ENCODE measurements at places on chromosomes 4 and X. TPM values are rescaled to one million over a fixed set of nuclear protein-coding genes. Genes with fewer than 3 reads are reported as not detected.

DNA sequence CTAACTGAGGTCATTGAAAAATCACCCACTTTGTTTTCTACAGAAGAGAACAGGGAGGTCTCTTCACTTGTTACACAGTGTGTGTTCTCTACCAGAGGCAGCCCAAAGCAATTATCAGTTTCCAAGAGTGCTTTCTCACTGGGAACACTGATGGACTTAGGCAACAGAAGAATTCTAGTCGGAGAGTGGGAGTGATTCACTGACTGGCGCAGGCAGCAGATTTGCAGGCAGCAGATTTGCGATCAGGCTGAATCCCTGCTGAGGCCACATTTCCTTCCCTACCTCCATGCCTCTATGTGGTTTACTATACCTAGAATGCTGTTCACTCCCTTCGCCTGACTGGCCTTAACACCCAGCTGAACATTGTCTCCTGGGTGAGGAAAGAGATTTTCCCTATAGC, 6.6 kb downstream of the OCIAD2 start:
- DNase-seq = no peak

- DNase-seq = no peak
These were observed 127.3 kb downstream of the AFAP1 start for GRCh38 chr4:7812231-7812857.

The RPS6KA3 gene
- 97.8 TPM for total RNA-seq

DNA sequence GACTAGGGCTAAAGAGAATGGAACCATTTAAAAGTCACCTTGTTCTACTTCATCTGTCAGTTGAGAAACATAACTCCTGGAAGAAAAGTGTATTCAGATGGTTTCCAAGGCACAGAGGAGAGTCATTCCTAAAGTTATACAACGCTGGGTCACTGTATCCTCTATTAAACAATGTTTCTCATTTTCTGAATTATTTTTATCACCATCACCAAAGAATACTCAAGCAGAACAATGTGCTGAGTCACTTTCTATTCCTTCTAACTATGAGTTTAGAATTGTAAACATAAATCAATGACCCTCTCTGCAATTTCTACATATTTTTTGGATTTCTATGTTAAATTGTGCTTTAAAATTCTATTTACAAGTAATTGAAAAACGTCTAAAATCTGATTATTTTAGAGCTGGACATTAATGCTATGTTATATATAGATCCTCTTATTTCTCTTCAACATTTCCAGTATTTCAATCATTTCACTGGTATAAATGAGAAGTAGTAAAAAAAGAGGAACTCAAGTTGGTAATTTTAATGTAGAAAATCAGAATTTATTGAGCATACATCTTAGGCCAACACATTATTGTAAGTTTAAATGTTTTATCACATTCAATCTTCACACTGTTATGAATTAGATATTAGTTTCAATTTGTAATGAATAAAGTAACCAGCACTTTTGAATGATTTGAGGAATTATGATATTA, 7.5 kb downstream of the DTHD1 start:
- DNase-seq = no peak

DNA sequence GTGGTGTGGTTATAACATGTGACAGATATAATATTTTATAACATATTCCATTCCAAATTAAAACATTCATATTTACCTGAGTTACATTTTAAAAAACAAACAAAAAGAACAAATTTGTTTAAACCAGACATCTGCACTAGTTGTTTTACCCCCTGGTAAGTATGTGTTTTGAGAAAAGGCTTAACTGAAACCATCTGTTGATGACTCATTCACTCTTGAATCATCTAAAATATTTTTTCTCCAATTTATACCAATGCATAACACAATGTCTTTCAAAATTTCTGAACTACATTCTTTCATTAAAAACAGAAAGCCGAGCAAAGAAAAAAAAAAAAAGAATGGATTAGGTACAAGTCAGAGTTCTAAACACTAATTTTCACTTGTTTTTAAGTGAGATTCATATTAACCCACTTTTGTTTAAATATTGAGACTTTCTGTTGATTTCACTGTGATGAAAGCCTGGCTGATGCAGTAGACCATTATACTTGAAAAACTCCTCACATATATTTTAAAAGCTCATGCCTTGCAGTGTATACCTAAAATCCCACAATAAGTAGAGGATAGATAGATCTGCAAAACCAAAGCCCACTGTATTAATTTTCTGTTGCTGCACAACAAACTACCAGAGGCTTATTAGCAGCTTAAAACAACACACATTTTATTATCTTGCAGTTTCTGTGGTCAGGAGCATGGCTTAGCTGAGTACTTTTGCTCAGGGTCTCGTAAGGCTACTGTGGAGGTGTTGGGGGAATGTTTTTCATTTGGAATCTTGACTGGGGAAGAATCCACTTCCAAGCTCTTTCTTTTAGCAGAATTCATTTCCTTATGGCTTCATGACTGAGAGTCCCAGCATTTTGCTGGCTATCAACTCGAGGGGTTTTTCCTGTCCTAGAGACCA, 221.5 kb downstream of the PCDH18 start:
- no peak for DNase-seq

The TMSB15C gene
- 5.4 TPM for total RNA-seq

The ZMYM3 gene
- 35.3 TPM for total RNA-seq

The PASD1 gene
- total RNA-seq = not detected

The TMSB15A gene
- total RNA-seq = not detected

- DNase-seq = no peak
These were observed 14.4 kb downstream of the HTT-AS start for GRCh38 chr4:3059943-3060342.

The SLC25A31 gene
- not detected for total RNA-seq

- no peak for DNase-seq
These were observed 283.7 kb upstream of the GATB start for GRCh38 chr4:152044331-152045036.

- DNase-seq = no peak
These were observed 2.9 kb downstream of the TMEM129 start for GRCh38 chr4:1718095-1718850.

The NHSL2 gene
- 0.81 TPM for total RNA-seq

- no peak for DNase-seq
These were observed 484.6 kb downstream of the ANKRD50 start for GRCh38 chr4:124227981-124228380.

GRCh38 chr4:3867403-3868100, 101.4 kb downstream of the ADRA2C start:
- DNase-seq = no peak

GRCh38 chr4:94253036-94253435, 45.4 kb downstream of the SMARCAD1 start:
- DNase-seq = no peak

GRCh38 chrX:78979789-78980464, 34.7 kb downstream of the P2RY10 start:
- DNase-seq = no peak

- no peak for DNase-seq
These were observed 36.2 kb upstream of the DHRSX start for GRCh38 chrX:2536974-2537373.

DNA sequence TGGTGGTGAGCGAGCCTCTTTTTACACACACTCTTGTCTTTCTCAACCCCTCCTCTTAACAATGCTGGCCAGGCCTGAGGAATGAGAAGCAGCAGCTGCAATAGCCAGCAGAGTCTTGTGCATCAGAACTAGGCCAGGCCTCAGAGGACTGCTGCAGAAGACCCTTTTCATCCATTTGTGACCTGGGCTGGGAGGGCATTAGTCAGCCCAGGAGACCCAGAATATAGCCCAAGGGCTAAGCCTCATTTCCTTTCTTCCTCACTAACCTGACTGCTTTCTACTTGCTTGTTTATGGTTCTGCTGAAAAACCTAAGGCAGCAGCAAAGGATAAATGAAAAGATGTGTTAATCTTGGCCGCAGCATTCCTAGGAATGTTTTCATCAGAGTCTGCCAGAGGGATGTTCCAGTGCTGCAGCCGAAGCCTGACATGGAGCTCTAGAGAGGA, 254.7 kb upstream of the AR start:
- DNase-seq = no peak

DNA sequence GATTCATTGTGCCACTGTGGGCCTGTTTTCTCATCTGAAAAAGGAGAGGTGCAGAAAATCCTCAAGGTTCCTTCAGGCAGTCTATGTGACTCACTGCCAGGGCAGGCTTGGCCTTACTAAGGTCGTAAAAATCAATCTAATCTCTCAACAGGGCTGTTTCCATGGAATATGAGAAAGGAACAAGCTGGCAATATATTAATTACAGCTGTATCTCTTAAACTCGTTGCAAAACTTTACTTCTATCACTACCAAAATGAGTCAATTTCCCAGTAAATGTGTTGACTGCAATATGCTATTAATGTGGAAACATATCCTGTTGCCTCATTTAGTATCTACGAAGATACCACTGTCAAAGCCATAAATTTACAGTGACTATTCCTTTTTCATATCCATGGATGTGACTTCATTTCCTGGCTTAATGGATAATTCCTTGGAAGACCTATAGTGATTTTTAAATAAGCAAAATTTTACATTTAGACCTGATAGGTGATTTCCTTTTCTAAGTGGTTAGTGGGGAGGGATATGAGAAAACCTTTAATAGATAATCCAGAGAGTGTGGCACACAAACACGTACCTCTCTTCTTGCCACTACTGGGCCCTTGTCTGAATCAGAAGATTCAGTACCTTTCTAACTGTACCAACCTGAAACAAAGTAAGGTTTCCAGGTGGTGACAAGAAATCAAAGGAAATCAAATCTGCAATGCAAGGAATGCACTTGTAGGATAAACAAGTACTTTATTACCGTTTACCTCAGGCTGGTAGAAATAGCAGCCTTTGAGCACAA, 127.4 kb upstream of the FTHL17 start:
- no peak for DNase-seq

- no peak for DNase-seq
These were observed 14.0 kb downstream of the CXCL2 start for GRCh38 chr4:74084984-74085383.

DNA sequence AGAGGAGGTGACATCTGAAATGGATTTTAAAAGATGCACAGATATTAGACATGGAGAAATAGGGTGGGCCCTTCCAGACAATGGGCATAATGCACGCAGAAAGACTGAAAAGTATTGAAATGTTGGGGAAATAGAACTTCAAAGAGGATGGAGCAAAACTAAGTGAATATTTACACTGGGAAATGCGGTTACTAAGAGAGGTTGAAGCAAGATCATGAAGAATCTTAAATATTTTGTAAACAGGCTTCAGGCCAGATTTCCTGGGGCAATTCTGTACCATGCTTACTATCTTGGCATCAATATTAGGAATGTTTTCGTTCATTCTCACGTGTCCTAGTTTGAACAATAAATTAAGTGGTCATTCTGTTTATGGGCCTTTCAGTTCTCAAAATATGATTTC, 216.3 kb downstream of the ADAMTS3 start:
- no peak for DNase-seq

The VCX gene
- not detected for total RNA-seq

- DNase-seq = no peak
These were observed 335.5 kb downstream of the IL15 start for GRCh38 chr4:141971869-141972268.

- DNase-seq = no peak
These were observed 226.9 kb upstream of the HCCS start for GRCh38 chrX:10884246-10884645.

The TMEM33 gene
- 40.1 TPM for total RNA-seq

All from naive thymus-derived CD8-positive, alpha-beta T cell (primary cell).